Neural progenitor cell (in vitro differentiated cells): ENCODE measurements at places on chromosomes 1 and 21. TPM values are rescaled to one million over a fixed set of nuclear protein-coding genes. Genes with fewer than 3 reads are reported as not detected.
A peak's percentile ranks its signal among the peaks of the same experiment; 100 is the strongest.

GRCh38 chr21:30962013-30962412 lies 76.3 kb downstream of the KRTAP19-8 start:
- peak; percentile 15 for DNase-seq

GRCh38 chr21:37658121-37658816 lies 258.0 kb downstream of the KCNJ6 start:
- no peak for DNase-seq

DNA sequence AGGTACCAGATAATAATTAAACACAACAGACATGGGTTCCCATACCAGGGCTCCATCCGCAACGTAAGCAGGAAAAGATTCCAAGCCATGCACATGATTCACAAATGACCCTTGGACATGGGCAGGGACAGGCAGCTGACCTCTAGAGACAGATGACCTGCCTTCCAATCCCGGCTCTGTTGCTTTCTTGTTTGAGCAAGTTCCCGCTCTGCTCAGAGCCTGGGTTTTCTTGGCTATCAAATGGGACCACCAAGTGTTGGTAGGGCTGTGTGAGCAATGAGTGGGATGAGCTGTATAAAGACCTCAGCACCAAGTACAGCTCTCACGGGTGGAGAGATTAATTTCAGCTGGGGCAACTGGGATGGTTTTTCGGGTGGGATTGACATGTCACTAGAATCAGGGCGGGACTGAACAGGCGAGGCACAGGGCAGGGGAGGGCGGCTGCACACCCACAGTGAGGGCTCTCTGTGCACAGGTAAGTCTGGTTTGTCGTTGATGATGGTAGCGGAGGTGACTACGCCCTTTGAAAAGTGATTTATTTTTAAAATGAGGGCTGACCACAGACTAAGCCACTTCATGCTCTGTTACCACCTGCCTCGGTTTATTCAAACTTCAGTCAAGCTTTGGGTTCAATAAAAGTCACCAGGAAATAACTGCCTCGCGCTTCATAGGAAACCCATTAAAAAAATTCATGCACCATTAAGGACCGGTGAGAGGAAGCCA lies 57.5 kb upstream of the IFFO2 start:
- no peak for DNase-seq

DNA sequence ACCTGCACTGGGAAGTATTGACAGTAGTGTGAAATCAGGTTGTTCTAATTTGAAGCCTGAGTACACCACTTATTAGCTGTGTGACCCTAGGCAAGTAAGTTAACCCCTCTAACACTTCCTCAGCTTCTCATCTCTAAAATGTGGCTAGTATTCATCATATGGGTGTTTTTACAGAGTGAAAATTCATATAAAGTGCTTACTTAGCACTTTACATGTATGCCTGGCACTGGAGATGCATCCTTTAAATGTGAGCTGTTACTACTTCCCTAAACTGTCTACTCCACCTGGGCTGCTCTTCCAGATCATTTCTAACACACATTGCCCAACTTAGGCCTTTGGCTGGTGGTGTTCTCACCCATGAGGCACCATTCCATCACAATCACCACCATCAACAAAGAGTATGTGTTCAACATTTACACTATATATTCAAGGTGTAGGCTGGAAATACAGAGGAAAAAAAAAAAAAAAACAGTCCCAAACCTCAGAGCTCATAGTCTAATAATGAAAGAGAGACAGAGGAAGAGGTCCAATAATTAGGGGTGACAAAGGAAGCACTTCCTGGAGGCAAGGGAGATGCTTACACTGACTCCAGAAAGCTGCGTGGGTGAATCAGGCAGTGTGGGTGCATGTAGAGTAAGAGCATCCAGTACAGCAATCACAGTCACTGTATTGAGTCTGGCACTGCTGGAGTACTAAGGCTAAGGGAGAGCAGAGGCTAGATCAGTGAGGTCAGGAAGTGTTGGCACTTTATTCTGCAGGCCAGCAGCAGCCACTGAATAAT lies 3.6 kb downstream of the STX6 start:
- no peak for DNase-seq

DNA sequence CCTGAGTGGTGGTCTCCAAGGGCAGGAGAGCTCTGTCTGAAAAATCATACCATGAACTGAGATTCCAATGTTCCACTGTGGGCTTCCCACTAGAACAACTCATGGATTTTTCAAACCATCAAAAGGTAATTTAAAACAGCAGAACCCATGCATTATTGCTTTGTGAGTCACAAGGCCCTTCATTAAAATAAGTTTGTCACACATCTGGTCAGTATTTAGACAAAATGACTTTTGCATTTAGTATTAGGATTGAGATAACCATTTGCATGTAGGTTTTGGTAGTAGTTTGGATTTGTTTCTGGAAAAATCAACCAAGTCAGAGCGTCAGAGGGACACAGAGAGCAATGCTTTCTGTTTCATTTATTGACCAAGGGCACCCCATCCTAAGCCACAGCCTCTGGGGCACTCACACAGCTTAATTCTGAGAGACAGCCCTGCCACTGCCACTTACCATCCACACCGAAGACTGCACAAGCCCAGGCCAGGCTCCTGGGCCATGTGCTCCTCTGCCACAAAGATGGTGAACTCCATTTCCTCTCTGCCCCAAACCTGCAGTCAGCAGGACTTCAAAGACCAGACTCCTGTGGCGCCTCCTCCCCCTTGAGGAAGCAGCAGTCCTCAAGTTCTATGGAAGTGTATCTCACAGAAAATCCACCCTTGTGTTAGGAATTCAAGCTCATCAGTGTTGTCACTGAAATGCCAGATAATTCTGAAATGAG lies 132.6 kb upstream of the DUSP10 start:
- DNase-seq, result no peak

GRCh38 chr1:39269349-39269748 lies 64.9 kb downstream of the MACF1 start:
- DNase-seq, result no peak

DNA sequence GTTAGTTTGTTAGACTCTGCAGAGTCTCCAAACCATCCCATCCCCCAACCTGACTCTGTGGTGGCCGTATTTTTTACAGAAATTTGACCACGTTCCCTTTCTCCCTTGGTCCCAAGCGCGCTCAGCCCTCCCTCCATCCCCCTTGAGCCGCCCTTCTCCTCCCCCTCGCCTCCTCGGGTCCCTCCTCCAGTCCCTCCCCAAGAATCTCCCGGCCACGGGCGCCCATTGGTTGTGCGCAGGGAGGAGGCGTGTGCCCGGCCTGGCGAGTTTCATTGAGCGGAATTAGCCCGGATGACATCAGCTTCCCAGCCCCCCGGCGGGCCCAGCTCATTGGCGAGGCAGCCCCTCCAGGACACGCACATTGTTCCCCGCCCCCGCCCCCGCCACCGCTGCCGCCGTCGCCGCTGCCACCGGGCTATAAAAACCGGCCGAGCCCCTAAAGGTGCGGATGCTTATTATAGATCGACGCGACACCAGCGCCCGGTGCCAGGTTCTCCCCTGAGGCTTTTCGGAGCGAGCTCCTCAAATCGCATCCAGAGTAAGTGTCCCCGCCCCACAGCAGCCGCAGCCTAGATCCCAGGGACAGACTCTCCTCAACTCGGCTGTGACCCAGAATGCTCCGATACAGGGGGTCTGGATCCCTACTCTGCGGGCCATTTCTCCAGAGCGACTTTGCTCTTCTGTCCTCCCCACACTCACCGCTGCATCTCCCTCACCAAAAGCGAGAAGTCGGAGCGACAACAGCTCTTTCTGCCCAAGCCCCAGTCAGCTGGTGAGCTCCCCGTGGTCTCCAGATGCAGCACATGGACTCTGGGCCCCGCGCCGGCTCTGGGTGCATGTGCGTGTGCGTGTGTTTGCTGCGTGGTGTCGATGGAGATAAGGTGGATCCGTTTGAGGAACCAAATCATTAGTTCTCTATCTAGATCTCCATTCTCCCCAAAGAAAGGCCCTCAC lies at the start of gene OLIG2:
Gene OLIG2 (plus strand): TSS at position 447 of the 954 bp plus-strand sequence. CDS start 928 bp downstream, outside the sequence.
- peak; percentile 96 for DNase-seq

CRABP2 gene
- total RNA-seq, result 110 and 156 TPM in 2 replicates

DNA sequence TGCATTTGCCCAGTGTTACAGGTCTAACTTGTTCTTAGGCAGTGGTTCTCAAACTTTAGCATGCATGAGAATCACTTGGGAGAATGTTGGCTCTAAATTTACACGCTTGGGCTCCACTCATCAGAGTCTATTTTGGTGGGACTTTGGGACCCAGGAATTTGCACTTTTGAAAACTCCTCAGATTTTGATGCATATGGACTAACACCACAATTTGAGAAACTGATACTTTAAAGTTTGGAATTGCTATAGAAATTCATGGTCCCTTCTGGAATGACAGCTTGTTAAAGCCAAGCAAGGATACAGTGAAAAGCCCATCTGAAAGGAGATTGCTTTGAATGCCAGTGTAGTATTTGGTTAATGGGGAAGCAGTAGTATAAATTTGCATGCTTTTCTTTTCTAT lies 31.5 kb downstream of the GPR52 start:
- DNase-seq, result no peak

GRCh38 chr1:93663208-93663614 lies 18.4 kb downstream of the BCAR3 start:
- no peak for DNase-seq

DNA sequence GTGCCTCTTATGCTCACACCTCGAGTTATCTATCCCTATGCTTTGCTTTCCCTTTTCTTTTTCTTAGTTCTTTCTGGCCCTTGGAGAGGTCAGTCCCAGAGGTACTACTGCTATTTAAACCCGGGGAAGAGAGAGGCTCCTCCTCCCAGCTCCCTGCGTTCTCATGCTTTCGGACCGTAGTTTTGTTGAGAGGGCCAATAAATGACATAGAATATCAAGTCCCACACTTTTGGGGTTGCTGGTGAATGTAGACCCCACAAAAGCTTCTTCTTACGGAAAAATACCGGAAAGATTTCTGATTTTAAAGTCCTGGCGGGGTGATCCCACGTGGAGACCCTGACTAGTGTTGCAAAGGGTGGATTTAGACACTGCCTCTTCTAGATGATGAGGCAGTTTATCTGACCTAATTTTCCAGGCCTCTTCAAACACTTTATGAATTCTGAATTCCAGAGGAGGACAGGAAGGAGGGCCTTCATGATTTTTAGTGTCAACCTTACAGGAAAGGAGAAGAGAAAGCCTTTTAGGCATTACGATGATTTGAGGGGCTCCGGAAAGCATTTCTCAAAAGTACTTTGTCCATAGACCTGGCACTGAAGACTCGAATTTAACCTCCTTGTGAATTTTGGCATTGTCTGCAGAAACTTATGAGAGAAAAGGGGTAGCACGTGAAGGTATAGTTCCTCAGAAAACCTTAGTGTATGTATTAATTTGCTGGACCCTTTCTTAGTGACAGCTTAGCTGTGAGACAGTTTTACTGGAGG lies 694 bp downstream of the TMEM167B start:
- peak; percentile 55 for DNase-seq

DNA sequence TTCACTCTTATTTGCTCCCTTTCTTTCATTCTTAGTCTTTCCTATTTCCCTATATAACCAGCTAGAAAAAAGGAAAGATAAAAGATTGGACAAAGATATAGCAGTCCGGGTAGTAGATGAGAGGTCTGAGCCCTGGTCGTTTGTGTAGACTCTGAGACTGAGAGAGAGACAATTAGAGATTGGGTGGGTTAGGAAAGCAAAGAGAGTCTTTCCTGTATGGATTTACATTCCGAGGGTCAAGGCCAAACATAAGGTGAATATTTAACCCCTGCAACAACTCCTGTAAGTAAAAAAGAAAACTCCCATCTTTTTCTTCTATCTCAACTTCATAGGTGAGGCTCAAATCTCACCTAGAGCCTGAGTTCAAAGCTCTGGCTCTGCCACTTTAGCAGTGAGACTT lies 218.0 kb upstream of the FGGY start:
- DNase-seq, result no peak

RIMS3 gene
- 17.2 and 27.1 TPM in 2 replicates for total RNA-seq

PROK1 gene
- 0.12 TPM in 1 of 2 replicates, not detected in the other for total RNA-seq

CGN gene
- total RNA-seq, result 5.4 and 12.4 TPM in 2 replicates

DNA sequence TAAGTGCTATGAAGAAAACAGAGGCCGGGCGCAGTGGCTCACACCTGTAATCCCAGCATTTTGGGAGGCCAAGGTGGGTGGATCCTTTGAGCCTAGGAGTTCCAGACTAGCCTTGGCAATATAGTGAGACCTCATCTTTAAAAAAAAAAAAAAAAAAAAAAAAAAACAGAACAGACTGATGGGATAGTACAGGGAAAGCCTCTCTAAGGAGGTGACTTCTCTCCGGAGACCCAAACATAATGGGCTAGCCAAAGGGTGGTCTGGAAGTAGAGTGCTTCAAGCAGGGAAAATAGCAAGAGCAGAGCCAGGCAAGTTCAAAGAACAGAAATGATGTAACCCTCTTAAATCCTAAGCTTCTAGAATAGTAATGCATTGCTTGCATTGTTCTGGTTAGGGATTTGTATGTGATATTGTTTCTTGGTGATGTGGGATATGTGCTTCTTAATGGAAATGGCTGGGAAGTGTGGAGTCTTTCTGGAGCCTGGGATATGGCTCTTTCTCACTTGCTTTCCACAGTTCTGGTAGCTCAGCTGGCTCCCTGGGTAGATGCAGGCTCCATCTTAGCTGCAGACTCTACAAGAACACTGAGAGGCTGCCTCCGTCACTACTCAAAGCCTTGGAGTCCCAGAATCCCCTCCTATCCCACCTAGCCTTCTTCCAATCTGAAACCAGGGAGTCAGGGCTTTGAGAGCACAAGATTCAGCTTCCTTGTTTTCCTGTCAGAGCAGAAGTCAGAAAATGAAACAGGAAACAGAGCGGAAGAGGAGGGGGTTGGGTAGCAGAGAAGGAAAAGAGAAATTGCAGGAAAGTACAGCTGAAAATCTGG lies 1.9 kb upstream of the PIGV start:
- peak; percentile 18 for DNase-seq

CFAP141 gene
- not detected in 2 replicates for total RNA-seq

- no peak for DNase-seq
These were observed 6.2 kb upstream of the CENPS start for GRCh38 chr1:10424034-10424433.

DNA sequence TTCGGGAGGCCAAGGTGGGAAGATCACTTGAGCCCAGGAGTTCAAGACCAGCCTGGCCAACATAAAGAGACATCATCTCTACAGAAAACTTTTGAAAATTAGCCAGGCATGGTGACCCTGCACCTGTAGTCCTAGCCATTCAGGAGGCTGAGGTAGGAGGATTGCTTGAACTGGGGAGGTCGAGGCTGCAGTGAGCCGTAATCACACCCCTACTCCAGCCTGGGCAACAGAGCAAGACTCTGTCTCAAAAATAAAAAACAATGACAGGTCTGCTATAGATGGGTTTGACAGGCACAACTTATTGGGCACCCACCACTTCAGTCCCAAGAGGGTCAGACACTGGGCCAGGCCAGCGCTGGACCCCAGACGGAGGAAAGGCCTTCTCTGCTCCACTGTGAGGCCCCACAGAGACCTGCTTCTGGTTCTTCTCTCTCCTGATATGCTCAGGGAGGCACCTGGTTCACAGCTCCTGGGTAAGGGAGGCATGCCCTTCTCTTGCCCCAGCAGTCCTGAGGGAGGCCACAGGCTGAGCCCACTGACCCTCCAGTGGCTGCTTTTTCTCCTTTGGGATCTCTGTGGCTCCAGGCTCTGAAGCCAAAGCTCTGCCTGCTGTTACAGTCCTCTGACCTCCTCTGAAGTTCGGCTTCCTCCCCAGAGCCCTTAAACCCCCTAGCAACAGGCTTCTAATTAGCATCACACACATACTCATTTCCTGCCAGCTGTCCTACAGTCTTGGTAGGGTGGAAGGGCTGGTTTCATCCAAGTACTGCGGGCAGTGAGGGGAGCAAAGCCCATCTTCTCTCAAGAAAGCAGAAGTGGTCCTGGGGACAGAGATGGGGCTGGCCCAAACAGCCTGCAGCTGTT lies 14.4 kb downstream of the S100A16 start:
- DNase-seq, result no peak

GRCh38 chr1:181187337-181188126 lies 99.0 kb downstream of the IER5 start:
- DNase-seq, result no peak
